ENCODE measurements at places on chromosomes 2 and 18.

DNA sequence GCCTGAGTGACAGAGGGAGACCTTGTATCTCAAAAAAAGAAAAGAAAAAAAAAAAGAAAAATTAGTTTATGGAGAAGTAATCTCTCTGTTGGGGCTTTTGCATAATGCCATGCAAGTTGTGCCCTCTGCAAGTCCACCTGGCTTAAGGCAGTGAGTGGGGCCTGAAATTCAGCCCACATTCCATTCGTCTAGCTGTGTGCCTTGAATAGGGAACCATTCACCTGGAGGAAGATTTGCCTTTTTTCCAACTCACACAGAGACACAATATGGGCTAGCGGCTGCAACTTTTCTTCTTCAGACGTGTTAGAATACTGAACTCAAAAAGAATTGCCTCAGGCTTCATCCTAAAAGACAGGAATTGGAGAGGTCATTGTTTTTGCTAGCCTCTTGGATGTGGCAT is 160.0 kb upstream of the STON1 start:
- no peak for DNase-seq

GRCh38 chr2:100621371-100621951 is 58.7 kb downstream of the PDCL3 start:
- no peak for DNase-seq

GRCh38 chr18:35141567-35142274 is 99.1 kb upstream of the ZNF397 start:
- peak; percentile 11 for DNase-seq

- no peak for DNase-seq
These were observed 144.4 kb upstream of the FBXO11 start for GRCh38 chr2:48050711-48051110.

DNA sequence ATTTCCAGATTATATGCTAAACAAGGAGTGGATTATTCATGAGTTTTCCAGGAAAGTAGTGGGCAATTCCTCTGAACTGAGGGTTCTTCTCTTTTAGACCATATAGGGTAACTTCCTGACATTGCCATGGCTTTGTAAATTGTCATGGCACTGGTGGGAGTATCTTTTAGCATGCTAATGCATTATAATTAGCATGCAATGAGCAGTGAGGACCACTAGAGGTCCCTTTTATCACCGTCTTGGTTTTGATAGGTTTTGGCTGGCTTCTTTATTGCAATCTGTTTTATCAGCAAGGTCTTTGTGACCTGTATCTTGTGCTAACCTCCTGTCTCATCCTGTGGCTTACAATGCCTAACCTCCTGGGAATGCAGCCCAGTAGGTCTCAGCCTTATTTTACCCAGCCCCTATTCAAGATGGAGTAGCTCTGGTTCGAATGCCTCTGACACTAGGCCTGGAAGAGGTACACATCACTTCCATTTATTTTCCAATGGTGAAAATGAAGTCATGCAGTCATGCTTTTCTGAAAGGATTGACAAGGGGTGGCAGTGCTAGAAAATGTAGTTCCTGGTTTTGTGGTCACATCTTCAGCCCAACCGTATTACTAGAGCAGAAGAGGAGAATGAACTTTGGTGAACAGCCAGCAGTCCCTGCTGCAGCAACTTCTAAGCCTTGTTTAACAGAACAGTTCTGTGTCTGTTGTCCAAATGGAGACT is 26.6 kb upstream of the ITGA4 start:
- no peak for DNase-seq

- no peak for DNase-seq
These were observed 539.1 kb upstream of the LRRTM4 start for GRCh38 chr2:78061301-78061700.

DNA sequence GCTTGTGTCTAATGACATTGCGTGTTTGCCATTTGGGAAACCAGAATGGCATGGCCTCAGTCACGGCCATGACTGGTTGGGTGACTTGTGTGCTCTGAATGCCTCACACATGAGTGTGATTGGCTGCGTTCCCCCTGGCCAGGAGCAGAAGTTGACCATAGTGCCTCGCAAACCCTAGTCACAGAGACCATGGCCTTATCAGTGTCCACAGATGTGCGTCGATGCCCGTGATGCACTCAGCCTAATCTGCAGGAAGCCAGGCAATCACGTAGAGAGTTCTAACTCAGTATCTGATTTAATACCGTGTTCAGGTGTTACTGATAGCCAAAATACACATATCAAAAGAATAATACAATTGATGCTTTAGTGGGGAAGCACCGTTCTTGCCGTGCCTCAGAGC is 64.0 kb downstream of the BOLA3 start:
- DNase-seq: no peak

DNA sequence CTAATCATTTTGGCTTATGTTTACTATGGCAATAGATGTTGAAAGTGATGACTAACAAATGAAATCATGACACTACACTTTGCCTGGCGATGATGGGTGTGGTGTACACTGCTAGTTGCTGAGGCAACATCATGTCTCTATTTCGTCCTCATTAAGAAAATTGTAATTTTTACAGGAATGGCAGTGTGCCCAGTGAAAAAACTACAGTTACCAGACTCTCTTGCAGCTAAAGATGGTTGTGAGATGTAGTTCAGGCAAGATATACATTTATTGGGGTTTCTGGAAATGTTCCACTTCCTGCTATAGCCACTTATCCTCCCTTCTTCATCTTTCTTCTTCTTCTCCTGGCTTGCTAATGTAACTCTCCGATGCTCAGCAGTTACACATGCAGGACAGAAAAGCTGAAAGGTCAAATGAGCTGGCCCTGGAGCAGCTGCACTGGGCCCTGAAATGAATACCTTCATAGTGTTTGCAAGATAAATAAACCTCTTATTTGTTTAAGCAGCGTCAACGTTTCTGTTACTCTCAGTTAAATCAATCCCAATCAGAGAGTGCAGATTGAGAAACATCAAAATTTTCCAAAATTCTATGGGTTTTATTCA is 46.0 kb downstream of the SOCS6 start:
- DNase-seq: no peak

- no peak for DNase-seq
These were observed 159.4 kb upstream of the FOSL2 start for GRCh38 chr2:28233164-28233676.

DNA sequence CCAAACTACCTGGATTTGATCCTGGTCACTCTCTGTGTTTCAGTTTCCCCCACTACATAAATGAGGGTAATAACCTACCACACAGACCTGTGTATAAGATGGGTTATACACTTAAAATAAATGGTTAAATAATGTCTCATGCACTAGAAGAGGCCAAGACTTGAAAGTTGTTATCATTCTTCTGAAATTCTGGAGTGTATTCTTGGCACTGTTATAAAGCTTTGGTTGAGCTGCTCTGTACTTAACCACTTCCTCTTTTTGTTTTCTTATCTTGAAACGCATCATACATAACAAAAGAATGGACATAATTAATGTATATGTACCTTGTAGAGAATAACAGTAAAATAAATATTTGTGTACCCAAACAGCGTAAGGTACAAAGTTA is 281.0 kb downstream of the AFF3 start:
- DNase-seq: no peak

DNA sequence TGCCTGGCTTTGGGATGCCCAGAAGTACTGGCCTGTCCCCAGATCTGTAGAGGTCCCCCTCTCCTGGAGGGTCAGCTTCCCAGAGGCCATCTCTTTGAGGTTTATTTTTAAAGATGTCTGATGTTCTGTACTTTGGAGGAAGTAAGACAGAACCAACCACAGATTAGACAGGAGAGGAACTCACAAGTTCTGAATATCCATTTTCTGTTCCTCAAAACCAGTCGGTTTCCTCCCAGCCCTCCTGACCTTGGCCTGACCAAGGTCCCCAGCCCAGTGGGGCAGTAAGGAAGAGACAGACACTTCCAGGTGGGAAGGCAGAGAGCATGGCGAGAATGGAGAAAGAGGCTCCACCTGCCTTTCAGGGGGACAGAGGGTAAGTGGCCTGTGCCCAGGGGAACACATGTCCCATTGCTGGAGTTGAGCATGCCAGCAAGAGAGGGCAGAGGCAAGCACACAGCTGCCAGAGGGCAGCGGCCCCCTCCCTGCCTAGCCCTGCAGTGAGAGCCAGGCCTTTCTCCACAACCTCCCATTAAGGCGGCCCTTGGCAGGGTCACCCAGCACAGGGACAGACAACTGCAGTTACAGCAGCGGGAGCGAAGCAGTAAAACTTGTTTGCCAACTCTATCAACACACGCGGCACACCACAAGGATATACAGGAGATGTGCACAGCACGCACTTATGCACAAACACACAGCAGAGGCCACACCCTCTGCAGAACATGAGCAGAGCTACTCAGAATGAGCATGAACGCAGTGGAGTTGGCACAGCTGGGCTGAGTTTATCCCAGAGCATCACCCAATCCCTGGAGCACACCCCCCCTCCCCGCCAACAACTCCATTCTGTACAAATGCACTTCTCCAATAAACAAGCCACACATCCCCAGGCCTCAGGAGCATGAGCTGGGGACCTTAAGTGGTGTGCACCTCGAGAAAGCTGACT is 18.5 kb upstream of the SEMA4C start:
- DNase-seq: peak; percentile 49

DNA sequence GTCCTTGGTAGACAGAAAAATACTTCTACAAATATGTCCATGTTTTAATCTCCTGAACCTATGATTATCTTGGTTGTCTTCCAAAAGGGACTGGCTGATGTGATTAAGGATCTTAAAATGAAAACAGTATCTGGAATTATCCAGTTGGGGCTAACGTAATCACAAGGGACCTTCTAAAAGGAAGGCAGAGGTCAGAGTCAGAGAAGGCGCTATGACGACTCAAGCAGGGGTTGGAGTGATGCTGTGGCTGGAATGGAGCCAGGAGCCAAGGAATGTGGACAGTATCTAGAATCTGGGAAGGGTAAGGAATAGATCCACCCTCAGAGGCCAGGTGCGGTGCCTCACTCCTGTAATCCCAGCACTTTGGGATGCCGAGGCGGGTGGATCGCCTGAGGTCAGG is 4.2 kb upstream of the USP14 start:
- no peak for DNase-seq

GRCh38 chr18:79870301-79871025 is 72.7 kb downstream of the KCNG2 start:
- no peak for DNase-seq

GRCh38 chr2:28399956-28400355 is 7.3 kb downstream of the FOSL2 start:
- DNase-seq: no peak

DNA sequence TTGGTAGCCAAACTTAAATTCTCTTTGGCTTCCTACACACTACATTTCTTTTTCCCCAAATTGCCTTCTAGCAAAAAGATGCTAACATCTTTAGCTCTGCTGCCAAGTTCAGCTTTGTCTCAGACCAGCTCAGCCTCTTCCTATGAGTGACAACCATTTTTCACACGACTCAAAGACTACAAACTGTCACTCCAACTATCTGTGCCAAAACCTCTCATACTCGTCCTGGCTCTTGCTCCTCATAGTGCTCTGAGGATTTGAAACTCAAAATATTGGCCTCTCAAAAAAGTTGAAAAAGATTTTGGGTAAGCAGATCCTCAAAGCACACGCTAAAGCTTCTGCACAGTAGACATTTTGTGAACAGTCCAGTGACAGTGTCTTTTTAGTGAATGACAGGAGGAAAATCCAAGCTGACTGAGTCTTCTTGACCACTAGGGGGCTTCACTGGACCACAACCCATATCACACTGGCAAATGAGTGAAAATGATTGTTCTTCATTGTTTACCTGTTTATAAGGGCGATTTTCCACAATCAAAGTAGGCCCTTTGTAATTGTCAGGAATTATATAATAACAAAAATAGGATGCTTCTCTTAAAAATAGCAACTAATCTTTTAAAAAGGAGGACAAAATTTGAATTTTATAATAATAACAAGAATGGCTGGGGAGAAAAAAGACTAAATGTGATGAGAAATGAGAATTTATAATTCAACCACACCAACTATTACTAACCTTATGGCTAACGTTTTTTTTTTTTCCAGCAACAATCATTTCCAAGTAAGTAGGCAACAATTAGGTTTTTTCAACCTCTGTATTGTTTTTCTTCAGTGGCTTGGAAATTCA is 85.5 kb upstream of the PGAP1 start:
- no peak for DNase-seq

GRCh38 chr2:13686262-13686661 is 946.3 kb upstream of the LRATD1 start:
- no peak for DNase-seq

GRCh38 chr18:2906704-2907549 is 60.1 kb downstream of the EMILIN2 start:
- DNase-seq: no peak

DNA sequence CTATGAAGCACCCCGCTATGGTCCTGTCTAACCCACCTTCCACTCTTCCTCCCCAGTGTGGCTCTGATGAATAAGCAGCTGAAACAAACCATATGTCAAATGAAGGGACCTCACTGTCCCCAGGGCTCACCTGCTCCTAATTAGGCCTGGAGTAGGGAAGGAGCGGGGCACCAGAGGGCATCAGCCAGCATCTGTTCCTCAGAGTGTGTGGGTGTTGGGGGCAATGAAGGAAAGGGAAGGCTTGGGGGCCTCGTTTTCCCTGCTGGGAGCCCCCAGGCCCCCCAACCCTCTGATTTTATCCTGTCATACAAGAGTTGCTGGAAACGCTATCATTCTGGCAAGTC is 274.7 kb downstream of the HAUS1 start:
- DNase-seq: no peak

DNA sequence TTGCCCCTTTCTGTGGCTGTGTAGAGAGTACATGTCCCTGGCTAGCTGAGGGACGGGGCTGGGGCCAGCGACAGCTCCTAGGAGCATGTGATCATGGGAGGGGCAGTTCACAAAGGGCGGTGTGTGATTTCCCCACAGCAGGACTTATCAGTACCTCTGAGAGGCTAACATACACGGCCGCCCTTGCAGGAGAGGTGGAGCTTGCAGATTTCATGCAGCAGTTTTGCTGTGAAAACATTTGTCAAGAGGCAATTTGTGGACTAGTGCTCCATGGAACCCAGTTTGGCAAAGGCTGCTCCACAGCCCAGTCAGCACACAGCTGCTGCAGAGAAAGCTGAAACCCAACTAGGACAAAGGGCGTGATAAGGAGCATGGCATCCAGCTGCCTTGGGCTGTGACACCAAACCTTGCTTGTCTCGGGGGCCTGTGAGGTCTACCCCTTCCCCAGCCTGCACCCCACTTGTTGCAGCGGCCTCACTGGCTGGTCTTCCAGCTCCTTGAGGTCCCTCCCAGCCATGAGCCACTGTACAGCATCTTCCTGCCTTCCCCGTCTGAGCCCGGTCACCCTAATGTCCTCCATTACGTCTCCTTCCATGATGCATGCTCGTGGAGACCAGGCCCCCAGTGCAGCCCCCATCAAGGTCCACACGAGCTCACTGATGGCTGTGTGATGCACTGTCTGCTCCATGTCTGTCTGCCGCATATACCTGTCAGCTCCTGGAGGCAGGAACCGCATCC is 121.4 kb upstream of the HDAC4 start:
- DNase-seq: no peak
